ENCODE measurements at places on chromosomes 1 and 21. TPM values are rescaled to one million over a fixed set of nuclear protein-coding genes. Genes with fewer than 3 reads are reported as not detected.

The SFN gene
- total RNA-seq: 0.42 TPM

The FCRL3 gene
- total RNA-seq: not detected

The TTC22 gene
- total RNA-seq: not detected

The SLC1A7 gene
- total RNA-seq: not detected

The PTGS2 gene
- total RNA-seq: not detected
